ENCODE measurements at places on chromosomes 3 and 15. TPM values are rescaled to one million over a fixed set of nuclear protein-coding genes. Genes with fewer than 3 reads are reported as not detected.

DNA sequence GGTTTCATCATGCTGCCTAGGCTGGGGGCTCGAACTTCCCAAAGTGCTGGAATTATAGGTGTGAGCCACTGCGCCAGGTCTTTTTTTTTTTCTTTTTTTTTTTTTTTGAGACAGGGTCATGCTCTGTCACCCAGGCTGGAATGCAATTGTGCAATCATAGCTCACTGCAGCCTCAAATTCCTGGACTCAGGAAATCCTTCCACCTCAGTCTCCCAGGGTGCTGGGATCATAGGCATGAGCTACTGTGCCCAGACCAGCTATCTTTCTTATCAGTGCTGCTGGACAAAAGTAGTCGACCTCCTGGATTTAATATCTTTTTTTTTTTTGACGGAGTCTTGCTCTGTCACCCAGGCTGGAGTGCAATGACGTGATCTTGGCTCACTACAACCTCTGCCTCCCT lies 60.8 kb downstream of the TFDP2 start:
- no peak for DNase-seq
- H3K36me3 ChIP-seq: no peaks in the 10 kb centered on the region
- H3K4me3 ChIP-seq: no peak overlapping the region
- no peaks in the 10 kb centered on the region for H3K4me1 ChIP-seq

Gene DISP2
- total RNA-seq: 7.6 TPM

Gene PPIB
- total RNA-seq: 202 TPM

DNA sequence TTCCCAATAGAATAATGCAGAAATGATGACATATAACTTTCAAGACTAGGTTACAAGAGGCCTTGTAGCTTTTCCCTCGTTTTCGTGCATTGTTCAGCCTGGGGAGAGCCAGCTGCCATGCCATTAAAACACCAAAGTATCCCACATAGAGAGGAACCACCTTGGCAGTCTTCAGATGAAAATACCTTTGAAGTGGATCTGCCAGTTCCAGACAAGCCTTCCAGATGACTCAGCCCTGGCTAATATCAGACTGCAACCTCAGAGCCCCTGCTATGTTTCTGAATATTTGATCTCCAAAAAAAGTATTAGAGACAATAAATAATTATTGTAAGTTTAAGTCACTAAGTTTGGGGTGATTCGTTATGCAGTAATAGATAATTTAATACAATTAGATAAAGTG lies 294.3 kb upstream of the GBE1 start:
- no peak for DNase-seq
- no peaks in the 10 kb centered on the region for H3K36me3 ChIP-seq
- no peak overlapping the region for H3K4me3 ChIP-seq
- no peak overlapping the region for H3K27ac ChIP-seq

- no peaks in the 10 kb centered on the region for H3K27me3 ChIP-seq
- H3K4me1 ChIP-seq: no peaks in the 10 kb centered on the region
- H3K36me3 ChIP-seq: no peaks in the 10 kb centered on the region
- H3K4me3 ChIP-seq: no peak overlapping the region
Measured at GRCh38 chr15:36814105-36814504, 234.7 kb downstream of the CDIN1 start.

Gene ZBED2
- not detected for total RNA-seq

GRCh38 chr15:92907229-92907628 lies 7.1 kb downstream of the CHD2 start:
- H3K4me3 ChIP-seq: no peak overlapping the region
- peak overlapping the region; percentile 98 for H3K27ac ChIP-seq
- no peak for DNase-seq
- H3K27me3 ChIP-seq: no peaks in the 10 kb centered on the region

GRCh38 chr3:159685801-159686200 lies 302.8 kb upstream of the IL12A start:
- H3K27me3 ChIP-seq: no peaks in the 10 kb centered on the region
- DNase-seq: no peak
- no peaks in the 10 kb centered on the region for H3K4me1 ChIP-seq
- H3K36me3 ChIP-seq: no peaks in the 10 kb centered on the region

GRCh38 chr3:66237552-66237951 lies 16.8 kb downstream of the SLC25A26 start:
- H3K27ac ChIP-seq: no peak overlapping the region
- no peaks in the 10 kb centered on the region for H3K27me3 ChIP-seq
- H3K36me3 ChIP-seq: no peaks in the 10 kb centered on the region
- H3K4me1 ChIP-seq: no peaks in the 10 kb centered on the region
- no peak overlapping the region for H3K4me3 ChIP-seq

Gene MAGEL2
- 1.9 TPM for total RNA-seq

GRCh38 chr15:48578965-48579364 lies 66.5 kb downstream of the FBN1 start:
- H3K4me1 ChIP-seq: no peaks in the 10 kb centered on the region
- no peaks in the 10 kb centered on the region for H3K27me3 ChIP-seq
- H3K4me3 ChIP-seq: no peak overlapping the region
- DNase-seq: no peak
- no peak overlapping the region for H3K27ac ChIP-seq

DNA sequence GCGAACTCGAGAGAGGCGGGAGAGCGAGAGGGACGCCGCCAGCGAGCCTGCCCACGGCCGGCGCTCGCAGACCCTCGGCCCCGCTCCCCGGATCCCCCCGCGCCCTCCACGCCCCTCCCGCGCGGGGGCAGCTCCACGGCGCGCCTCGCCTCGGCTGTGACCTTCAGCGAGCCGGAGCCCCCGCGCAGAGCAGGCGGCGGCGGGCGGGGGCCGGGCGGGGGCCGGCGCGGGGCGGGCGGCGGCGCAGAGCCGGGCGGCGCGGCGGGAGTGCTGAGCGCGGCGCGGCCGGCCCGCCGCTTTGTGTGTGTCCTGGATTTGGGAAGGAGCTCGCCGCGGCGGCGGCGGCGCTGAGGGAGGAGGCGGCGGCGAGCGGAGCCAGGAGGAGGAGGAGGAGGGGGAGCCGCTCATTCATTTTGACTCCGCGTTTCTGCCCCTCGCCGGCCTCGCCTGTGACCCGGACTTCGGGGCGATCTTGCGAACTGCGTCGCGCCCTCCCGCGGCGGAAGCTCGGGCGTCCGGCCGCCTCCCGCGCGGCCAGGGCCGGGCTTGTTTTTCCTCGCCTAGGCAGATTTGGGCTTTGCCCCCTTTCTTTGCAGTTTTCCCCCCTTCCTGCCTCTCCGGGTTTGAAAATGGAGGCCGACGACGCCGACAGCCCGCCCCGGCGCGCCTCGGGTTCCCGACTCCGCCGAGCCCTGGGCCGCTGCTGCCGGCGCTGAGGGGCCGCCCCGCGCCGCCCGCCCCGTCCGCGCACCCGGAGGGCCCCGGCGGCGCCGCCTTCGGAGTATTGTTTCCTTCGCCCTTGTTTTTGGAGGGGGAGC lies 524 bp downstream of the IGF1R start:
- H3K4me1 ChIP-seq: peaks cover 6% of the 10 kb centered on the region
- H3K4me3 ChIP-seq: peak overlapping the region; percentile 70
- no peaks in the 10 kb centered on the region for H3K27me3 ChIP-seq
- peak; percentile 62 for DNase-seq
- H3K27ac ChIP-seq: peak overlapping the region; percentile 93

DNA sequence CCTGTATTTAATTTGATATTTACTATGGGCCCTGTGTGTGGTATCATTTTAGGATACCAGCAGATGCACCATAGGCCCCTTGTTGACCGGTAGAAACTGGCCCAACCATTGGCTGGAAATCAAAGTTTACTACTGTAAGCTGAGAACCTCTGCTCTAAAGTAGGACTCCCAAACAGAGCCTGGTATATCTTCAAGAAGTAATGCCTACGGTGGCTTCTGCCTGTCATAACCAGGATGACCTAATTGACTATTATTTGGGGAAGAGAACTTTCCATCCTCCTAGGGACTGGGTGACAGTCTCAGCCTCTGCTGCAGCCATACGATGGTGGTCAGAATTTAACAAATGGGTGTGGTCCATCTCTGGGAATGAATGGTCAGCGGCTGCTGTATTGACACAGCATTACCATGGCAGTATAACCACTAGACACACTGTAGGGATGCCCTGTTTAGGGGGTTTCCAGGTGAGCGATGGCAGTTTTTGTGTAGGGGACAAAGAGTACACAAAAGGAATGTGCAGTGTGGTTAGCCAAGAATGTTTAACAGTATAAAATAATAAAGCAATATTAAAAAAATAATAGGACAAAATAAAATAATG lies 37.3 kb downstream of the RARB start:
- DNase-seq: no peak
- no peak overlapping the region for H3K27ac ChIP-seq

Gene CHRNA5
- total RNA-seq: 4.4 TPM

- H3K4me1 ChIP-seq: peaks cover 9% of the 10 kb centered on the region
- DNase-seq: no peak
- no peak overlapping the region for H3K4me3 ChIP-seq
- H3K36me3 ChIP-seq: no peaks in the 10 kb centered on the region
Measured at GRCh38 chr3:197026481-197026866, 3.1 kb downstream of the MELTF start.

Gene ACAN
- total RNA-seq: 4.1 TPM

- H3K36me3 ChIP-seq: no peaks in the 10 kb centered on the region
- no peaks in the 10 kb centered on the region for H3K27me3 ChIP-seq
- DNase-seq: no peak
- H3K27ac ChIP-seq: no peak overlapping the region
- H3K4me3 ChIP-seq: no peak overlapping the region
Measured at GRCh38 chr3:13850161-13850945, 29.5 kb downstream of the WNT7A start.

Gene TMCO5A
- total RNA-seq: 129 TPM

Gene OR5H15
- total RNA-seq: not detected

DNA sequence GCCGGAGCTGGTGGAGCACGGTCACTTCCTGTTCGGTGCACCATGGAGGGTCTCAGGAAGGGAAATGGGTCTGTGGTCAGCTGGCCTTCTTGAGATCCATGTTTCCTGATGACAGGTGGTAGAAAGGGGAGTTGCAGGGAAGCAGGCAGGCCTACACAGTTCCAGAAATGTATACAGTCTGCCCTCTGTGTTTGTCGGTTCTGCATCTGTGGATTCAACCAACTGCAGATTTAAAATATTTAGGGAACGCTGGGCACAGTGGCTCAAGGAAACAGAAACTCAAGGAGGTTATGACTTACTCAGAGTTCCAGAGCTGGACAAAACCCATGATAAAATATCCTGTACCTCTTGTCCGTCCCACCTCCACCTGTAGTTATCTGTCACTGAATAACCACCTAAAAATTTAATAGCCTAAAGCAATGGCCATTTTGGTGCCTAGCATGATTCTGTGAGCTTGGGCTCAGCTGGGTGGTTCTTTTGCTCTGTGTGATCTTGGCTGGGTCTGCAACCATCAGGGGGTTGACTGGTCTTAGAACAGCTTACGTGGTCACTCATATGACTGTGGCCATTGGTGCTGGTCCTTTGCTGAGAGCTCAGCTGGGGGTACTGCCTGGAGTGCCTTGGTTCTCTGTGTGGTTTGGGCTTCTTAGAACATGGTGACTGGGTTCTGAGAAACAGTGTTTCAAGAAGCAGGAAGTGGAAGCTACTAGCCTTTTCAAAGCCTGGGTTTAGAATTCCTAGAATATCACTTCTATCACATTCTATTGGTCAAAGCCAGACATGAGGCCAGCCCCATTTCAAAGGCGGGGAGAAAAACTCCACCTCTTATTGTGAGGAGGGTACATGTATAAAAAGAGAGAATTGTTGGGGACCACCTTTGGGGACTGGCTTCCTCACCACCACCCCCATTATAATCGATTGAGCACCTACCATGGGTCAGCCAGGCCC lies 239.7 kb upstream of the BHLHE40 start:
- H3K4me1 ChIP-seq: peaks cover 19% of the 10 kb centered on the region
- no peak for DNase-seq
- no peak overlapping the region for H3K27ac ChIP-seq
- H3K27me3 ChIP-seq: no peaks in the 10 kb centered on the region

DNA sequence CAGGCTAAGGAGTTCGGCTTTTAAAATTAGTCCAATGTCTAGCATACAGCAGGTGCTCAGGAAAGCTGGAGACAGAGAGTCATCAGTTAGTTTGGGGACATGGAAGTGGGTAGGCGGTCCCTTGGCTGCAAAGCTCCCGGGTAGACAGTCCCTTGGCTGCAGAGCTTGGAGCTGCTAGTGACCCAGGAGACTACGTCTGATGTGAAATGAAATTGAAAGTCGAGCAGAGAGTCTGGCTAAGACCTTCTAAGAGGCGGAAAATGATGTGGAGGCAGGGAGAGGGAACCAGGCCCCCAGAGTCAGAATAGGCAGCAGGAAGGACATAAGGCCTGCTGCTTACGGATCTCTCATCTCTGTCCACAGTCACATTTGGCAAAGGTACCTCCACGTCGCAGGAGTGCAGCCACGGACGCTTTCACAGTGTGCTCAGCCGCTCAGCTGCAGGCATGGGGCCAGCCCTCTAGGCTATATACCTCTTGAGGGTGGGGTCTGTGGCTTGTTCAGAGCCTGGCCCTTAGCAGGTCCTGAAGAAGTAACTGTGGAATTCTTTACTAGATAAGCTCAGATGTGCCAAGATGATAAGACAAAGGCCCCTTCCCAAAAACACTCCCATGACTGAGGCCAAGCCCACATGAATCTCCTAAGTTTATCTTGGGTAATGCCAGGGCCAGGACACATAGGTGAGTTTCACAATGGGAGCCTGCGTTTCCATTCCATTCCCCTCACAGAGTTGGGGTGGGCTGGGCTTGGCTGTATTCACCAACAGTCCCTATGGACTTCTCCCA lies 131.7 kb downstream of the XXYLT1 start:
- no peak overlapping the region for H3K27ac ChIP-seq
- peaks cover 4% of the 10 kb centered on the region for H3K4me1 ChIP-seq
- no peak overlapping the region for H3K4me3 ChIP-seq
- no peak for DNase-seq
- H3K36me3 ChIP-seq: no peaks in the 10 kb centered on the region
- H3K27me3 ChIP-seq: no peaks in the 10 kb centered on the region

Gene SLC9A9
- 2.7 TPM for total RNA-seq

Gene SPINT1
- 9.5 TPM for total RNA-seq

Gene SLC2A2
- total RNA-seq: not detected

Gene AADACL2
- not detected for total RNA-seq

GRCh38 chr15:51183076-51183475 lies 88.4 kb upstream of the TNFAIP8L3 start:
- no peak for DNase-seq
- no peaks in the 10 kb centered on the region for H3K27me3 ChIP-seq
- no peak overlapping the region for H3K4me3 ChIP-seq
- H3K27ac ChIP-seq: no peak overlapping the region

Gene VIPR1
- 10.2 TPM for total RNA-seq

Gene DGKG
- total RNA-seq: 1.1 TPM

DNA sequence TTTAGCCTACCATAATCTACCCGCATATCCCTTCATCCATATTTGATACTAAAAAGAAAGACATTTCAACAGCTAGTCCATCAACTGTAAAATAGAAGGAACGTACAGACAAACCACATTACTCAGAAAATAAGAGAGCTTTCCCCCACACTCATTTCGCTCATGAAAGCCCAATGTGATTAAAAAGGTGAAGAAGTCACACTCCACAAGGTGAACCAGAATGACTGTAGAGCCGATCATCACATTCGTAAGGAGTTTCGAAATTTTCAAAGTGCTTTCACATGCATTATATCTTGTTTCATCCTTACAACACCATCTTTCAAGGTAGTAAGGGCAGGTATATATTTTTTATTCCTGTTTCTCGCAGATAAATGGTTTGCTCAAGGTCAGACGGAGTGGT lies 225.3 kb downstream of the FOXP1 start:
- H3K36me3 ChIP-seq: no peaks in the 10 kb centered on the region
- no peak overlapping the region for H3K27ac ChIP-seq
- H3K27me3 ChIP-seq: no peaks in the 10 kb centered on the region
- no peak for DNase-seq
